Activated T-cell treated with anti-CD3 and anti-CD28 coated beads for 48 hours (primary cell): ENCODE measurements at places on chromosomes 3 and 15.

GRCh38 chr3:68751888-68752287 lies 180.5 kb downstream of the TAFA4 start:
- no peak for DNase-seq

DNA sequence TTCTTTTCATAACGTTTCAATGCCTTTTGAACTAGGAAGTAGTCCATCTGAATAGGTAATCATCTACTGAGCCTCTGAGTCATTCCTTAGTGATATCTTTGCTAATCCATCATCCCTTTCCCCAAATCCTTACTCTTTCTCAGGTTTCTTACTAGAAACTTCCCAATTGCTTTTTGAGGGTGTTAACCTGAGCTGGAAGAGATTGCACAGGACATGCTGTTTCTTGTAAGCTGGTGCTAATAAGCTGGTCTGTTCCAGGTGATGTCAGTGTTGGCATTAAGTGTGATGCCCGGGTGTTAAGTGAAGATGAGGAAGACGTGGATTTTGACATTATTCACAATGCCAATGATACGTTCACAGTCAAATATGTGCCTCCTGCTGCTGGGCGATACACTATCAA lies 101.0 kb downstream of the DNASE1L3 start:
- DNase-seq: no peak

DNA sequence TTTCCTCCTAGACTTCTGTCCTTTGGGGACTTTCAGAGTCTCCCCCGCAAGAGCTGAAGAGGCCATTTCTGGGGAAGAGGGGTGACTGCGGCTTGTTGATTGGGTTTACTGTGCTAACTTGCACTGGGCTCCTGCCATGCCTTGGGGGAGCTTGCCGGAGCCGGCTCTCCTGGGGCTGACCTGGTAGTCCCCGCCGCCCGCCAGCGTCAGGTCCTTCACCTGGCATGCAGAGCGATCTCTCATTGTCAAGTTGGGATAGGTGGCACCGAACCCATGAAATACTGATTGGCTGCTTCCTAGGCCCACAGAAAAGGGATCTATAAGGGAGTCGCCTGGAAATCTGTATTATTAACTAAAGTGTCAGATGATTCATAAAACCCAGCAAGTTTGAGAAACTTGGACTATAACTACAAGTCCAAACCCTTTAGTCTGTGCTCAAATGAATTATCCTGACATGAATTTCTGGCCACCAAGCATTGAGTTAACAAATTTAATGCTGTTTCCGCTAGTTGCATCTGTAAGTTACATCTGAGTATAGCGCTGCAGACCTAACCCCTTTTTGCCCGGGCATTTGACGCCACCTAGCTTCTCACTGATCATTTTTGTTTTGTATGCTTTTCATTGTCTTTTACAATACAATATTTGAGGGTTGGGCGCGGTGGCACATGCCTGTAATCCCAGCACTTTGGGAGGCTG lies 607 bp upstream of the IMP3 start:
- no peak for DNase-seq

DNA sequence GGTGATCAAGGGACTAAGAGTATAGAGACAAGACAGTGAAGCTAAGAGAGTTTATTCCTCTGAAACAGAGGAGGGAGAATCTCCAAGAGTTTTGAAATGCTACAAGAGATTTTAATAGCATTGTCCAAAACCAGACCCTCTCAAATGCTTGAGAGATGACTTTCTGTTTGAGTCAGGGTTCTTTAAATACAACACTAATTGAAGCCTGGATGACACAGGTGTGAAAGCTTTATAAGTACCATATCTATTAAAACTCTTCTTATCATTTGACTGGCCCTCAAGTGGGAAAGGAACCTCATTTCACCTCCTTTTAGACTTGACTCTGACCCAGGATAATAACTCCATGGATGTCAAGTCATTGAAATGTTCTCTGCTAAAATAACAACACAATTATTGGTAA lies 5.6 kb downstream of the COL8A1 start:
- no peak for DNase-seq

DNA sequence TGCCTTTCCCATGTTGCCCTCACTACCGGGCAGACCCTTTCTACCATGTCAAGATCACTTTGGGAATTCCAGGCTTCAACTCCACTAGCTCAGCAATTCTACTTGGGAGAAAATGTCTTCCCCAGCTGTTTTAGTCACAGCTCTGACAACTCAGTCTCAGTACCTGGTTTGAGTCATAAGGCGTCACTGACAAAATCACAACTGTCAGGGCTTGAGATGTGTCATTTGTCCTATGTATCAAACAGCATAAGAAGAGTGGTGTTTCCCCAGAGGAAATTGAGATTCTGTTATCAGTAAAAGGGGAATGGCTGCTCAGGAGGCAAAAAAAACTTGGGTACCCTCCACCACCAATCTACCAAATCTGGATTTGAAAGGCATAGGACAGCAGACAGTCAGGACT lies 594.9 kb upstream of the SUCLG2 start:
- no peak for DNase-seq

- no peak for DNase-seq
Observed at GRCh38 chr15:96627031-96627568, 296.6 kb downstream of the NR2F2 start.

DNA sequence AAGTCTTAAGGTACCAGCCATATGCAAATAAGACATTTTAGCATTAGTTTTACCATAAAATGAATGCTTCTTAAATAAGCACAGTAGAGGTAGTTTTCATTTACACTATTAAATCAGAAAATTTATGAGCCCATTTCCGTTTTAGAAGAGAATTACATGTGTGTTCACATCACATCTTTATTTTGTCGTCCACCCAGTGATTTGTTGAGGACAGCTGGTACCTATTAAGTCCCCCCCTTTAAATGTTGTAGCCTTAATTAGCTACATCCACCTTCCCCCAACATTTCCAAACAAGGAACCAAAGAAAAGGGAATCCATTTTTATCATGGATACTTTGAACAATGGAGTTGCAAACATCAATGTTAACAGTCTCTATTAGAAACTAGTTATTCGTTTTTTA lies 6.8 kb downstream of the IL17RD start:
- no peak for DNase-seq

DNA sequence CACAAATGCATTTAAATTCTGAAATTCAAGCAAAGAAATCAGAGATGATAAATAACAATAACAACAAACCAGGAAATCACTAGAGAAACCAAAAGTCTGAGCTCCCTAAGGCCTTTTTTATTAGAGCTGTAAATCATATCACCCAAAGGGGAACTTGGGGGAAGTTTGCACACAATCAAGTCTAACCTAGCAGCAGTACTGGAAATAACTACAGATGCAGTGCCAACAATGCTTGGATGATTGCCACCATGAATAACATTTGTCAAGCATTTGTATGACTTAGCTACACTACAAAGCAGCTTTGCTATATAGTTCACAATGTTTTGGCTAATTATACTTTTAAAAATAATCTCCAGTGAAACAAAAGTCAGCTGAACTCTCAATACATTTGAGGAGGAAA lies 27.8 kb downstream of the SHQ1 start:
- no peak for DNase-seq

DNA sequence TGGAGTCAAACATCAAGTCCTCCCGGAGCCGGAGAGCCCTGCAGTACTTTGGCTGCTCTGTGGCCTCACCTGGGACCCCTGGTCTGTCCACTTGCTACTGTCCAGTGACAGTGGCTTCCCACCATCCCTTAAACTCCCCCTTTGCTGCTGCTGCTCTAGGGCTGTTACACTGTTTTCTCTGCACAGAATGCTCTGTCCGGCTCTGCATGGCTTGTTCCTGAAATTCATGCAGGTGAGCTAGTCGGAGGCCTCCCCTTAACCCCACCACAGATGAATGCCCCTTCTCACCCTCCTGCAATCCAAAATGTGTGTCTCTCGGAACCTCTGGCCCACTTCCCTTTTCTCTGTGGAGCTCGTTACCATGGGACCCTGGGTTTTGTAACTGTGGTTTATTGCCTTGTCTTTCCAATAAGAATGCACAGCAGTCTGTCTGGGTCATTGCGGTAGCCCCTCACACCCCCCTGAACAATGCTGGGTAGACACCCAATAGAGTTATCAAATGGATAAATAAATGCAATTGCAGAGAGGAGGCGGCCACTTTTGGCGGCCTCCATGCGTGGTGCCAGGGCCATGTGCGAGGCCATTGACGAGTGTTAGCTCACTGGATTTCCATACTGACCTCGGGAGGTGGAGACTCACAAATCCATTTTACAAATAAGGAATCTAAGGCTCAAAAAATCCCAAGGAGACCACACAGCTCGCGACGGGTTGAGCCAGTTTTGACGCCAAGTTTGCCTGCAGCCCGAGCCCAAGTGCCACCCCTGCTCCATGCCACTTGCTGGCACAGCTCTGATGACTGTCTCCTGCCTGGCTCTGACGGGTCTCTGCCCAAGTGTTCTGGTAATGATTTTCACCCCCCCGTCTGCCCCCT lies 48.5 kb downstream of the RGMA start:
- DNase-seq: no peak

GRCh38 chr15:80041494-80042253 lies 17.8 kb upstream of the ZFAND6 start:
- no peak for DNase-seq

- no peak for DNase-seq
Observed at GRCh38 chr3:135918600-135918999, 46.9 kb upstream of the PPP2R3A start.

DNA sequence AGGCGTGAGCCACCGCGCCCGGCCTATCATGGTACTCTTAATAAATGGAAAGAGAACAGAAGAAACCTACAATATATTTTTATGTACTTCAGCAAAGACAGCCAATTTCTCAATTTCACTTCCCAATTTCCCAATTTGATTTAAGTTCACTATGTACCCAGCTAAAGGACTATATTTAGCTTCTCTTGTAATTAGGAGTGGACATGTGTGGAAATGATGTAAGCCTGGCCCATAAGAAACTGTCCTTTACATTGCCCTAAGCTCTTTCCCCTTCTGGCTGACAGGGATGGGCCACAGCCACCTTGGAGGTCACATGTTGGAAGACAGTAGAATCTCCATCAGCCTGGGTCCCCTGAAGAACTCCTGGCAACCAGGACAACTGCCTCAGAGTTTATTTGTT lies 6.2 kb downstream of the TMEM39A start:
- DNase-seq: no peak

- no peak for DNase-seq
Observed at GRCh38 chr3:72999951-73000350, 3.3 kb downstream of the PPP4R2 start.

GRCh38 chr3:46187876-46188275 lies 20.2 kb downstream of the CCR1 start:
- no peak for DNase-seq

- DNase-seq: no peak
Observed at GRCh38 chr15:56901931-56902330, 16.5 kb upstream of the TCF12 start.
